ENCODE measurements at places on chromosomes 2 and 18.

- peak; percentile 6 for DNase-seq
Measured at GRCh38 chr2:1727101-1727771, 17.1 kb downstream of the PXDN start.

GRCh38 chr2:33001823-33002222, 55.1 kb downstream of the LTBP1 start:
- no peak for DNase-seq

DNA sequence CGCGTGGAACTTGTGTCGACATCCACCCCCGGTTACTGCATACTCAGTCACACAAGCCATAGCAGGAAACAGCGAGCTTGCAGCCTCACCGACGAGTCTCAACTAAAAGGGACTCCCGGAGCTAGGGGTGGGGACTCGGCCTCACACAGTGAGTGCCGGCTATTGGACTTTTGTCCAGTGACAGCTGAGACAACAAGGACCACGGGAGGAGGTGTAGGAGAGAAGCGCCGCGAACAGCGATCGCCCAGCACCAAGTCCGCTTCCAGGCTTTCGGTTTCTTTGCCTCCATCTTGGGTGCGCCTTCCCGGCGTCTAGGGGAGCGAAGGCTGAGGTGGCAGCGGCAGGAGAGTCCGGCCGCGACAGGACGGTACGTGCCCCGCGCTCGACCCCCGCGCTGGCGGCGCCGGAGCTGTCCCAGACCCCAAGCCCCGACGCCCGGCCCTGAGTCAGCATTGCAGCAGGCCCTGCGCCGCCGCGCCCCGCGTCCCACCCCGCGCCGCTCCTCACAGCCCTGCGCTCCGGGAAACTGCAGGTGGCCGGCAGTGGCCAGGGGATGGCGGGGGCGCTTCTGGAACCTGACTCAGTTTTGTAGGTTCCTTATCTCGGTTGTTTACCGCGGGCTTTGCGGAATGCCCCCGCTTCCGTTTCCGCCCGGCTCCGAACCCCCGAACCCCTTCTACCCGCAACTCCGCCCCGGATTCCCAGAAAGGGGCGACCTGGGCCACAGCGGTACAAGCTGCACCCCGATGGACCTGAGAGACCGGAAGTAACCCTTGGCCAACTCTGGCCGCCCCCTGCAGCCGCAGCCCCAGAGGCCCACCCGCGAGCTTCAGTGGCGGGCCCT, at the start of gene CFLAR:
CFLAR (plus strand) TSS at position 50 of the 844 bp plus-strand sequence. CDS start 13,702 bp downstream, outside the sequence.
- DNase-seq = peak; percentile 91

DNA sequence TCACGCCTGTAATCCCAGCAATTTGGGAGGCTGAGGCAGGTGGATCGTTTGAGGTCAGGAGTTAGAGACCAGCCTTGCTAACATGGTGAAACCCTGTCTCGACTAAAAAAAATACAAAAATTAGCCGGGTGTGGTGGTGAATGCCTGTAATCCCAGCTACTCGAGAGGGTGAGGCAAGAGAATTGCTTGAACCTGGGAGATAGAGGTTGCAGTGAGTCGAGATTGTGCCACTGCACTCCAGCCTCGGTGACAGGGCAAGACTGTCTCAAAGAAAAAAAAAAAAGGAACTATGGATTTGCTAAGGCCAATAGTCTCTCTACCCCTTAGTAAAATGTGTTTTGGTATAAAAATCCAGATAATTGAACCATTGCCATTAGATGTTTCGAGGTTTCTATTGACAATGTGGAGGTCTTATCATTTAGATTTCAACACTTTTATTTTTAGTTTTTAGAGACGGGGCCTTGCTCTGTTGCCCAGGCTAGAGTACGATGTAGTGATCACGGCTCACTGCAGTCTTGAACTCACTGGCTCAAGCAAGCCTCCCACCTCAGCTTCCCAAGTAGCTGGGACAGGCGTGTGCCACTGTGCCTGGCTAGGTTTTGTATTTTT, 1.1 kb upstream of the TXNDC2 start:
- DNase-seq = no peak

- DNase-seq = no peak
Measured at GRCh38 chr2:165952085-165952484, 1.5 kb downstream of the TTC21B start.

DNA sequence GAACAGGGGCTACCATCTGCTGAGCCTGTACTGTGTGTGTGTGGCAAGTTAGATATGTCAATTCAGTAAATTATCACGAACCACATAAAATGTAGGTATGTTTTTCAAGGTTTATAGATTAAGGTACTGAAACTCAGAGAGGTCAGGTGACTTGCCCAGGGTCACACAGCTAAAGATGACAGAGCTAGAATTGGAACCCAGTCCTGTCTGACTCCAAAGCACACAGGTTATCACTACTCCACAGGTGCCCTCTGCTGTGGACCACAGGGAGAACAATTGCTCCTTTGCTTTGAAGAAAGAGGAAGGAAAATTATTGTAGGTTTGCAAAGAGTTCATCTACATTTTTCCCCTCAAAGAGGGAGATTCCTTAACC, 229.7 kb upstream of the AGAP1 start:
- no peak for DNase-seq

DNA sequence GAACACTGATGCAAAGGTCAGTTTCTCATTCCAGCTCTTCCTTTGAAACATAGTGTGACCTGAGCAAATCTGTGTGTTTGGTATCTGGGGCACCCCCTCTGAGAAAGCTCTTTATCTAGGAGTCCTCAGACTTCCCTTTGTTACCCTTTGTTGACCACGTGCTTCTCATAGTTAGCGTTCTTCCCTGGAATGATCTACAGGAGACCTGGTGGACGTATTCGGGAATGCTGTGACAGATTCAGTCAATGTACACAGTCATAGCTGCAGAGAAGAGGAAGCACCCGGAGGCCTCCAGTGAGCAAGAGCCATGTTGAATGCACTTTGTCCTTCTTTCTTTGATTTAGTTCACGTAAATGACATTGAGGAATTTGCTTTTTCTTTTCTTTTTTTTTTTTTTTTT, 10.7 kb upstream of the CHMP1B start:
- DNase-seq = no peak

- no peak for DNase-seq
Measured at GRCh38 chr2:216520112-216520511, 21.5 kb downstream of the RPL37A start.

- DNase-seq = no peak
Measured at GRCh38 chr2:43130548-43130875, 95.9 kb downstream of the ZFP36L2 start.

DNA sequence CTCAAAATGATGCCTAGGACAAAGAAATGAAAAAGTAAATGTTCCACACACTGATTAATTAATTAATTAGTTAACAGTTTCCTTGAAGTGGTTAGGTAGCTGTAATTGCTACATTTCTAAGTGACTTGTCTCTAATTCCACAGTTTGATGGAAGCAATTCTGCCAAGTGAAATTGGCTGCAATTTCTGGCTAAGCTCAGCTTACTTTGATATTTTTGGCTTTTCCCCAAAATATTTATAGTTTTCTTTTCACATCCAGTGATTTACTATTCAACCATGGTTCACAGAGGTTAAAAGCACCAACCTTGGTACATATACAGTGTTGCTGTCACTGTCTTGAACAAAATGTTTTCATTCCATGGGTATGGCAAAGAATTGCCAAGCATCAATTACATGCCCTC, 459.5 kb upstream of the CDH20 start:
- DNase-seq = no peak

GRCh38 chr18:46718501-46719341, 38.1 kb downstream of the ST8SIA5 start:
- DNase-seq = no peak

DNA sequence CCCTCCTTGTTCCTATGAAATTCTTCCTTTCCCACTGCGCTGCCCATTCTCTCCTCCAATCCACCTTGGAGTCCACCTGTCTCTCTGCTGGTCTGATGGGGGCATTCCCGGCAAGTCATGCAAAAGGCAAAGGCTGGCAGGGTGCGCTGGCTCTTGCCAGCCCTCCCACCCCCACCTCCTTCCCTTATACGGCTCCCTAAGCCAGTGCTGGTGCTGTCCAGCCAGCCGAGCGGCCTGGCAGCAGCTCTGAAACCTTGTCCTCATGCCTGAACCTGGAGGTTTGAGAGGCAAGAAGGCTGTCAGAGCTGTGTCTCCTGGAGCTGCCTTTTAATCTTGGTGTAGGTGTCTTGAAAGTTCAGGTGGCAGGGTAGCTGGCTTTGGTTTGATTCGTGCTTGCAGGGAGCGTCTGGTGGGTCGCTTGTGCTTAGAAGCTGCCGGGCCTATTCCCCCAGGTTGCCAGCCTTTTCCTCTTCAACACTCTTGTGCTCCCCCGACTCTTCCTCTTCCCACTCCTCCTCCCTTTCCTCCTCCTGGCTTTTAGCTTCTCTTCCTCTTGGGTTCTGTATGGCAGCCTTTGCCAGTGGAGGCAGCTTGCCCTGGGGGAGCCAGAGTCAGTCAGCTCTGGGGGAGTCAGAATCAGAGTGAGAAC, 748 bp downstream of the LIPG start:
- DNase-seq = no peak

DNA sequence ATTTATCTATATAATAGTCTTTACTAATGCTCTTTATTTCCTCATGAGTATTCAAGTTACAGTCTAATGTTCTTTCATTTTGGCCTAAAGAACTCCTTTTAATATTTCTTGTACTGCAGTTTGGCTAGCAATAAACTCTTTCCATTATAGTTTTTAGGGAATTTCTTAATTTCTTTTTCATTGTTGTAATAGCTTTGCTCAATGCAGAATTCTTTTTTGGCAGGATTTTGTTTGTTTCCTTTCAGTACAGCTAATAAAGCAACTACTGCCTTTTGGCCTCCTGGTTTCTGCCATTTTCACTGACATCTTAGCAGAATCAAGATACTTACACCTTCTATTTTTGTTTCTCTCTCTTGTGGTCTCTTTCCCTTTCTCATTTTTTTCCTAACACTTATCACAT, 390.4 kb upstream of the RGPD4 start:
- DNase-seq = no peak
